ENCODE measurements at places on chromosomes 5 and 9.

DNA sequence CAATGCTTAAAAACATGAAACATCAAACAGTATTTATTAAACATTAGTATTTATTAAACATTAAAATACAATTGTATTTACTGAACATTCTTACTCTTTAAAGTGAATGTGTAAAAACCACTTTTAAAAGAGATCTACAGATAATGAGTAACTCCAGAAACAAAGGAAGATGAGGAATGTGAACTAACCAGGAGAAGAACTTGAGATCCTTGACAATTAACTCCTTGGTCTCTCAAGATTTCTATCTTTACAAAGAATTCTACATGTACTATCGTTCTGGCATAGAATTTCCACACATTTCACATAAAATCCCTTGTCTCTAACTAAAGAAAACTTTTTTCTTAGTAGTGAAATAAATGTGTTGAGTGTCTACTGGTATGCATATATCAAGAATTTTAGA is 28.7 kb upstream of the IFNE start:
- no peak for DNase-seq

- DNase-seq, result no peak
These were observed 231.0 kb downstream of the ESM1 start for GRCh38 chr5:54754420-54754819.

DNA sequence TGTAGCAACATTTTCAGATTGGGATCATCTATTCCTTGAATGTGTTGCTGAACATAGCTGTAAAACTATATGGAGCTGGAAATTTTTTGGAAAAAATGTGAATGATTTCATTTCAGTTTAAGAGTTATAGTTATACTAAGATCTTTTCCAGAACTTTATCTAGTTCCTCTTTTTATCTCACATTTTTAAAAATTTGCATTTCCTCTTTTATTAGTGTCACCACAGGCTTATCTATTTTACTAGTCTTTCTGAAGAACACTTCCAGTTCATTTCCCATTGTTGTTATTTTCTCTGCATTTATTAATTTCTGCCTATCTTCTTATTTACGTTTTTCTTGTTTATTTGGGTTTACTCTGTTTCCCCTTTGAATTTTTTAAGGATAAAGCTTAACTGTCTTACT is 46.0 kb upstream of the FSTL4 start:
- DNase-seq, result no peak

DNA sequence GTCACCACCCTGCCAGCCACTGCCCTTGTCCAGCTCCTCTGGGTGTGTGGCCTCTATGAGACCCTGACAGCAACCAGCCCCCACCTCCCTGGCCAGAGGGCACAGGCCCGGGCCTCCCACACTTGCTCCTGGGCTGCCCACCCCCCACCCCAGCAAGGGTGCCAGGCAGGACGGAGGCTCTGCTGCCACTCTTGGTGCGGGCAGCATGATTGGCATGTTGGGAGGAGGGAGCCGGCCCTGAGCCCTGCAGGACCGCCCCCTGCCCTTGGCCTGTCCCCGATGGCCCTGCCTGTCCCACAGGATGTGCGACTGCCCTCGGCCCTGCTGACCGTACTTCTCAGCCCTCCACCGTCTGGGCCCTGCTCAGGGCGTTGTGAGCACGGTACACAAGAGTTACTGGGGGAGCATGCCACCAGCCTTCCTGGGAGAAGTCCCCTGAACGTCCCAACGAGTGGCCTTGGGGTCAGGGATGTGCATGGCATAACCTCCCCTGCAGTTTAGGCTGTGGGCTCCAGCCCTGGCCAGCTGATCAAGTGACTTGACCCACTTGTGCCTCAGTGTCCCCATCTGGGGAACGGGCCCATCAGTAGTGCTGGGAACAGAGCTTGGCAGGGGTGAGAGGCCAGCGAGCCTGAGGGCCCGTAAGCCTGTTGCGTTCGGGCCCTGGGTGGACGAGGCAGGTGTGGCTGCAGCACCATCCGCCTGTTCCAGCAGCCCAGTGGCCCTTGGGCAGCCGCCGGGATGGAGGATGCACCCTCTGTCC is 16.0 kb downstream of the GPSM1 start:
- no peak for DNase-seq

- no peak for DNase-seq
These were observed 129.6 kb downstream of the KCNIP1 start for GRCh38 chr5:170633235-170634081.

DNA sequence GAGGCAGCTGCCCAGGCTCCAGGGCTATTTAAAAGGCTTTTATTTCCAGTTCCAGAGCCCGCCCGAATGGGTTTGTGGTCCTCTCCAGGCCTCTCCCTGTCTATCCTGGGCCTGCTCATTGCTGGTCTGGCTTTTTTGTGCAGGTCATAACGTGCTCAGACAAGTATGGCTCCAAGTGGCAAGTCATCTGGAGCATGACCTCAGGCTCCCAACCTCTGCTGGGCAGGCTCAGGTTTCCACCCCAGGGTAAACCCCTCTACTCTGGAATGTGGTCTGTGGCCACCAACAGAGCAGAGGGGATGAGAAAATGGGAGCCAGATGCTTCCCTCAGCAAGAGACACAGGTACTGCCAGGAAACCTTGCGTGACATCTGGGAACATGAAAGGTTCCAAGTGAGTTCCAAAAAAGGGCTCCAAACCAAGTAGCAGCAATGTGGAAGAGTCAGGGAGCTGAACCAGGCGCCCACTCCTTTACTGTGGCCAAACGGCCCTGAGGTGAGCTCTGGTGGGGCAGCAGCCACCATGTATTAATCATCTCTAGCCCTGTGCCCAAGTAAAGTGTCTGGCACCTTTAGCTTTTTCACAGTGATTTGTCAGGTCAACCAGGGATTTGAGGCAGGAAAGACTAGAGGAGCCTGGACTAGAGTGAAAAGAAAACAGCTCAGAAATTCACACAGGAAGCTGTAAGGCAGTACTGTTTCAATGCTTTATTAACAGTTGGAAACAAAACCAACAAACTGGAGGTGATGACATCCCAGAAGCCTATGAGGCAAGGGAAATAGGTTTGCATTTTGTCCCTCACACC is 25.7 kb downstream of the PCDHGC5 start:
- DNase-seq, result no peak

GRCh38 chr9:135379540-135380267 is 99.9 kb upstream of the PPP1R26 start:
- DNase-seq, result peak; percentile 9

GRCh38 chr5:67355120-67355713 is 158.6 kb upstream of the CD180 start:
- no peak for DNase-seq
